ENCODE measurements at places on chromosomes 2 and 18.

GRCh38 chr2:129868151-129868550 lies 111.3 kb upstream of the RAB6C start:
- DNase-seq = no peak

- DNase-seq = no peak
Observed at GRCh38 chr18:10216791-10217190, 237.6 kb upstream of the APCDD1 start.

- no peak for DNase-seq
Observed at GRCh38 chr2:229879191-229879950, 42.4 kb downstream of the TRIP12 start.

- DNase-seq = no peak
Observed at GRCh38 chr18:58501066-58501896, 127.6 kb downstream of the ALPK2 start.

GRCh38 chr2:72270556-72271275 lies 123.1 kb upstream of the CYP26B1 start:
- DNase-seq = no peak

DNA sequence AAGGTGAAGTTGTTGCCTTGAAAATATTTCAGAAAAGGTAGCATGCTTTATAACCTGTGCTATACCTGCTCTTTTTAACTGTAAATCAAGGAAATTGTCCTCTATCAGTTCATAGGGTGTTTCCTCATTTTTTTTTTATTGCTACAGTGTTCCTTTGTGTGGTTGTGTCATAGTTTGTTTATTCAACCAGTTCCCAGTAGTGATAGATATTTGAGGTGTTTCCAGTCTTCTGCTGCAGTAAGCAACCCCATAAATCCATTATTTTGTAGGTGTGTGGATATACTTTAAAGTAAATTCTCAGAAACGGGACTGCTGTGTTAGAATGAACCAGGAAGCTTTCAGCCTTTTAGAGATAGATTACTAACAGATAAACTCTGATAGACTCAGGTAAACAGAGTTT lies 39.6 kb downstream of the SEMA4F start:
- DNase-seq = no peak

DNA sequence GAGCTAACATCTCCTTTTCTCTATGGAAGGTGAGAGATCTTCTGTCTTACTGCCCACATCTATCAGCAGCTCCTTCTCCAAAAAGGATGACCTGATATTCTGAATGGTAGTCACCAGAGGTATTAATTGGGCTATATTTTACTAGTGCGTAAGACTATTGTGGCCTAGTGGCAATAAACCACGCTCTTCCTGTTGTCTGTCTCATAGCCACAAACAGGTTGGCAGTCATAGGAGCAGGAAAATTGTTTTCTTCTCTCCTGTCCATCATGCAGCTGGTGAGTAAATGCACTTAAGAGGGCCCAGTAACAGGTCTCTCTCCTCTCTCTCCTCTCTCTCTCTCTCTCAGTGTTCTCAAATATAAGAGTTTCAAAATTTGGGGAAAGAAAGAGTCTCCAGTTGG lies 856.8 kb upstream of the ACVR2A start:
- no peak for DNase-seq

DNA sequence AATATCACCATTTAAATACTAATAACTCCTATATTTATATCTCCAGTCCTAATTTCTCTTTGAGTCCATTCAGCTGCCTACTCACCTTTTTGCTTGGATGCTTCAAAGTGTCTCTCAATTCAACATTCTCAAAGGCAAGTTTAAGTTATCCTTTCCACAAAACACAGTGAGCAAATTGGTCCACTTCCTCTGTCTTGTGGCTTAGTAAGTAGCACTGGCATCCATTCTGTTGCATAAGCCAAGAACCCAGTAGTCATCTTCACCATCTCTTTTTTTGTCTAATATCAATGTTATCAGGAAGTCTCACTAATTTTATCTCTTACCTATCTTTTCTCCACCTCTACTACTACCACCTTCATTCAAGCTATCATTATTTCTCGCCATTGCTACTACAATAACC lies 27.4 kb upstream of the IL1RL1 start:
- no peak for DNase-seq

DNA sequence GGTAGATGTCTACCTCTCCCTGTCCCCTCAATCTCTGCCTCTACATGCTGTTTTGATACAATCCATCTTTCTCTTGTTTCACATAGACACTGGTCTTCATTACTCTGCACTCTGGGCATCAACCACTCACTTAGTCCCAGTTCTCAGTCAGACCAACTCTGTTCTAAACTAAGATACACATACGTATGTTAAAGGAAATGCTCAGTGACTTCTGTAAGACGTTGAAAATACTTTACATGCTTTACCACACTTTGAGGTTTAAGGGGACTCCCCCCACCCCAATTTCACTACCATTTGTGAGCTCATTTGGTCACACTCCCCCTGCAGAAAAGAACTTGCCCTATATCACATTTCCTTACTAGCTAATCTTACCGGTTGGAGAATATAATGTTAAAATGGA lies 497.4 kb downstream of the TGIF1 start:
- DNase-seq = no peak

DNA sequence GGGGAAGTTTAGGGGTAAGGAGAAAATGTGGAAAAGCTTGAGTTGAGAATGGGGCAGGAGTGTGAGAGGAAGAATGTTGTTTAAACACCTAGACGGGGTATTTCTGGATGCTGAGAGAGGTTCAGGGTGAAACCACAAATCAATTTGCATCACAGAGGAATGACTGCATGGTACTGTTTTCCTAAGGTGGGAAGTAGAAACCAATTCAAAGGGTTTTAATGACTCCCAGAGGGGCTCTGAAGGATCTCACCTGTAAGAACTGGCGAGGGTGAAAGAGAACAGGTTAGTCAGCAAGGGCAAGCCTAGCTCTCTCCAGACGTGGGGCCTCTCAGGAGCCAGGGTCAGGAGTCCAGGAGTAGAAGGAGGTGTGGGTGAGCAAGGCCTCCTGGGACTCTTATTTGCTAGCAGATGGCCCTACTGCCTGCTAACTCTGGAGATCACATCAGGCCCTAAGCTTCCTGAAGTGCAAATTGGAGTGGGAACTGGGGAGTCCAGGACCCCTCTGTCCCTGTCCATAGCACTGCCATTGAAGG lies 133.0 kb upstream of the CELF4 start:
- DNase-seq = no peak

DNA sequence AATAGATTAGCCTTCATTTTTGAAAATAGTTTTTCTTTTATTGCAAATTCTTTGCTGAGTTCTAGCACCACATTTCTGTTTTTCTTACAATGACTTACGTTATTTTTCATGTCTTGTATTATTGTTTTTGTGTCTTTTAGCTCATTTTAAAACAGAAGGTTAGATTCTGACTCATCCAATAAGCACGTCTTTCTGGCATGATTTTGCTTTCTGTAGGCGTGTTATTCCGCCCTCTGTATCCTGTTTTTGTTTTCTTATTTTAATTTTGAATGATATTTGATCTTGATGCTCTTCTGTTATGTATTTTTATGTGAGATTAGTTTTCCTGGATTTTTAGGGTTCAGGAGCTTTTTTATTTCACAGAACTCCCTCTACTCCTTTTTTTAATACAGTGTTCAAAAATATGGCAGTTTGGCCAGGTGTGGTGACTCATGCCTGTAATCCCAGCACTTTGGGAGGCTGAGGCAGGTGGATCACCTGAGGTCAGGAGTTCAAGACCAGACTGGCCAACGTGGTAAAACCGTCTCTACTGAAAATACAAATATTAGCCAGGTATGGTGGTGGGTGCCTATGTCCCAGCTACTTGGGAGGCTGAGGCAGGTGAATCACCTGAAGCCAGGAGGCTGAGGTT lies 145.0 kb downstream of the CLIP4 start:
- peak; percentile 11 for DNase-seq

DNA sequence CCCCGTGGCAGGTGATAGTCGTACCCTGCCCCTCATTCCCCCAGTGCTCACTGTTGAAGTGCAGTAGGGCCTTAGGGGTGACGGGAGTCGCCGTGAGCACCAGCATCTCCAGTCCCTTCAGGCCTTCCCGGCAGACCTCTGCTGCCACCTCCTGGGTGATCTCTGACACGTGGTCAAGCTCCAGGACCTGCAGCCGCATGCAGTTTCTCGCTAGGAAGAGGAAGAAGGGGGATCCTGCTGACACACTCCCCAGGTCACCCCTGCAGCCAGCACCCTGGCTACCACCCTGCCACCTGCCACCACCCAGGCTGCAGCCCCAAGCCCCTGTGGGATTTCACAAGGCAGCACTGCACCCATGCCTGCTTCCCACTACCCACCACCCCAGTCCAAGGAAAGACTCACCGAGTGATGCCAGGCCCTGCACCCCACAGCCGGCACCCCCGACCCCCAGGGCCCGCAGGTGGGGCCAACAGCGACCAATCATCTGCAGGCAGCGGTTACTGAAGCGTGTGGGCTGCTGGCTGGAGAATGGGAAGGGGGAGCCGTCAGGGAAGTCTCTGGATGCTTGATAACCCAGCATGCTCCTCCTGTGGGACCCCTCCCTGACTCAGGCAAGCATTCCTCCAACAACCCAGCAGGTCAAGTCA lies 23.8 kb downstream of the FBXO41 start:
- peak; percentile 27 for DNase-seq

DNA sequence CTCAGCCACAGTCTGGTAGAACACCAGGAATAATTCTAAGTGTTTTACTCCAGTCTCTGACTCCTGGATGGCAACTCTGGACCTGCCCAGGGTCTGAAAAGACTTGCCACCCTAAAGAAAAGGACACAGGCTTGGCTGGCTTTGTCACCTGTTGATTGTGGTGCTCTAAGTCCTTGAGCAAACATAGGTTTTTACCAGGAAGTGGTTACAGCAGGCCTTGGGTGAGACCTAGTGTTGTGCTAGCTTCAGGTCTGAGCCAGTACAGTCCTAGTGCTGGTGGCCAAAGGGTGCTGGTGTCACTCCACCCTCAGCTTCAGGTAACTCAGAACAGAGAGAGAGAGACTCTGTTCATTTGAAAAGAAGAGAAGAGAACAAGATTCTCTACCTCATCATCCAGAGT lies 1239.4 kb upstream of the CRIM1 start:
- no peak for DNase-seq

GRCh38 chr2:240569998-240570530 lies 1.8 kb downstream of the RNPEPL1 start:
- DNase-seq = no peak

DNA sequence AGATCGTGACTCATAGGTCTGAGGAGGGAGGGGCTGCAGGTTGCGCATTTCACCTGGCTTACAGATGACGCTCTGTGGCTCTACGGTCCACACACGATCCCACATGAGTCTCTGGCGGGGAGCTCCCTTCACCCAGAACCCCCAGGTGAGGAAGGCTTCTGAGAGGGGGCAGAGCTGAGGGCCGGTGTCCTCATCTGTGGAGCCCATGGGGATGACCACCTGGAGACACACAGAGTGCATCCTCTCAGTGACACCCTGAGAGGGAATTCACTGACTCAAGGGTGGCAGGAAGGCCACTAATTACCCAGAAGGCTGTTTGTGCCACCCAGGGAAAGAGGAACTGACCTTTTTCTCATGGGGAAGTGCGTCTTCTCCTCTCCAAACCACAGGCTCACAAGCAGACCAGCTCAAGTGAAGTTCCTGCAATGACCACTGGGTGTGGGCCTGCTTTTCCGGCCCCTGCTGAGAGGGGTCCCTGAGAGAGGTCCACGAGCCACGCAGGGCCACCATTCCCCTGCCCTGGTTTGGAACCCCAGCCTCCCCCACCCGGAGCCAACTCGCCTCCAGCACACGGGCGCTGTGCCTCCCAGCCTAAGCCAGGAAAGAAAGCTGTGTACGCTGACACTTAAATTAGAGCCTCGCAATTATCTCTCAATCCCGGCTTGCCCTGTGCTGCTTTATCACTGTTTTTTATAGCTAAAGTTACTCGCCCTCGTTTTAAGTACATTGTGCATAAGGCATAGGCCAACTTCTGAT lies 114.1 kb downstream of the BCL11A start:
- no peak for DNase-seq

DNA sequence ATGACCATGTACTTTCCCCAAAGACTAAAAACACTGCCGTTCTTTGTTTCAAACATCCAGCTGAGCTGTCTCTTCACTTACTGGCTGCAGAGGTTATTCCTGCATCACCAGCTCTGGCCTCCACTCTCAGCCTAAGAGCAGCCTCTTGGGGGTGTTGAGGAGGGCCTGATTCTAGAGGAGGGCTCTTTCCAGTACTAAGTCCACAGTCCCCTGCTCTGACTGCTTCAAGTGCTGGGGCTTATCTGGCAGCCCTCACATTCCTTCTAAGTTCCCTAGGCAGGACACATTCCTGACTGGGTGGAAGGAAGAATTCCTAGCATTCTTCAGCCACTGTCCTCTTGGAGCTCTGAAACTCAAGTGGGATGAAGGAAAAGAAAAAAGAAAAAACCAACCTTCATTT lies 32.9 kb upstream of the EHBP1 start:
- DNase-seq = no peak

DNA sequence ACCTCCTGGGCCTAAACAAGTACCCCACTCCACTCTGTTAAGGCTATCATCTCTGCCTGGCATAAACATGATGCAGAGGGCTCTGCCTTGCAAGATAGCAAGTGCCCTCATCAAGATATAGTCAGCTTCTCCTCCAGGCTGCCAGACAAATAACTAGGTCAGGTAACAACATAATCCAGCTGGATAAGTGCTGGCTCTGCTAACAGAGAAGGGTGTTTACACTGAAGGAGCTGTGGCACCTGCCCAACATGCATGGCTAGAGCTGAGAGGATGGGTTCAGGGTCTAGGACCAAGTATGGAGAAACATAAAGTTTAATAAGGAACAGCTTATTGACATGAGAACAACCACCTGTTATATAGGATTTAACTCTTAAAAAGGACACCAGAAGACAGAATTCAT lies 42.8 kb downstream of the DLGAP1 start:
- DNase-seq = no peak

GRCh38 chr18:45521136-45521535 lies 94.1 kb upstream of the SLC14A2 start:
- DNase-seq = peak; percentile 44

GRCh38 chr2:163133602-163134001 lies 295.0 kb upstream of the KCNH7 start:
- DNase-seq = no peak

DNA sequence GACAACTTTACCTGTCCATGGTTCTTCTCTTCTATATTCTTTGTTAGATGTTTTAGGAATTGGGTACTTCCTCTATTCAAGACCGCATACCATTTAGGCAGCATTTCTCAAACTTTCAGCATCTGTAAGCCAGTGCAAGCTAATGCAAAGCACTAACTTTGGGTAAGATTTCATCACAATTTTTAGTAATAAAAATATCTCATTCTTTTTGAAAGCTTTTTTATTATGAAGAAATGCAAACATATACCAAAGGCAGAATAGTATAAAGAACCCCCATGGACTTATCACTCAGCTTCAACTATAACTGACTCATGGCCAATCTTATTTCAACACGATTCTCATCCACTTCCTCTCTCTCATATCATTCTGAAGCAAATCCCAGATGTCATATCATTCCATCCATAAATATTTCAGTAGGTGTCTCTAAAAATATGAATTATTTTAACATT lies 32.9 kb downstream of the INO80C start:
- DNase-seq = no peak

- DNase-seq = no peak
Observed at GRCh38 chr2:119586085-119586484, 41.8 kb downstream of the CFAP221 start.

GRCh38 chr2:186189816-186190215 lies 296.2 kb upstream of the ZC3H15 start:
- DNase-seq = no peak

- no peak for DNase-seq
Observed at GRCh38 chr2:101306410-101306809, 2.1 kb downstream of the RNF149 start.

- DNase-seq = no peak
Observed at GRCh38 chr2:179571252-179571651, 290.2 kb downstream of the ZNF385B start.

GRCh38 chr2:119349289-119349688 lies 17.3 kb downstream of the C2orf76 start:
- DNase-seq = no peak

All from GM04504 (cell line).